NB4 (cell line): ENCODE measurements at places on chromosomes 5 and 9.

GRCh38 chr9:124886866-124887492 lies 25.0 kb downstream of the ARPC5L start:
- DNase-seq: no peak

GRCh38 chr5:199197-199949 lies 8.1 kb downstream of the LRRC14B start:
- DNase-seq: no peak

DNA sequence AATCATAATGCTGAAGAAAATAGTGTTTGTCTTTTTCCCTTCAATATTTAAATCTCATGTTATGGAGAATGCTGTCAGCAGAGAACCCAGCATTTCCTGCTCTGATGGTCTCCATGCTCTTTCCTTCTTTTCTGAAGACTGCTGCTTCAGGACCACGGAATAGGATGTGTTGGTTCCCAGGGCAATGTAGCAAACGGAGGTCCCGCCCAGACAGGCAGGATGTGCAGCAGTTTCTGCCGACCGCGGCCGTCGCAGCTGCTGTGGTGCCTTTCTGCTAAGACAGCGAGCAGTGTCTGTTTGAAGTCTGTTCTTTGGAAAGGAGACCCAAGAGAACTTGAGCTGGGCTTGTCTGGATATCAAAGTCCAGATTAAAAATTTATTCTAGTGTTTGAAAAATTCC lies 654.3 kb downstream of the CCDC171 start:
- DNase-seq: peak; percentile 73

DNA sequence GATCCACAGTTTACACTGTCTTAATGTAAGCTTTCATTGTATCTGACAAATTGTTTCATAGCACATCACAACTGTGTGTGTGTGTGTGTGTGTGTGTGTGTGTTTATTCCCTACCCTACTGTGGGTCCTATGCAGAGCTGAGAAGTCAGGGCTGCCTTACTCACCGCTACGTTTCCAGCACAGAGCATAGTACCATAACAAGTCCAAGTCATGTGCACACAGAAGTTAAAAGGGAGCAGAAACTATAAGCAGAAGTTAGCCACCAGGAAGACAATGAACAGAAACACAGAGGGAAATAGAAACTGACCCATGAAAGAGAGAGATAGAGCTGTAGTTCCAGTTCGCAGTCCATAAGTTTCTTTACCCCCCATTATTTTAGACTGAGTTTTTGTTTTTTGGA lies 38.2 kb upstream of the DMXL1 start:
- no peak for DNase-seq

DNA sequence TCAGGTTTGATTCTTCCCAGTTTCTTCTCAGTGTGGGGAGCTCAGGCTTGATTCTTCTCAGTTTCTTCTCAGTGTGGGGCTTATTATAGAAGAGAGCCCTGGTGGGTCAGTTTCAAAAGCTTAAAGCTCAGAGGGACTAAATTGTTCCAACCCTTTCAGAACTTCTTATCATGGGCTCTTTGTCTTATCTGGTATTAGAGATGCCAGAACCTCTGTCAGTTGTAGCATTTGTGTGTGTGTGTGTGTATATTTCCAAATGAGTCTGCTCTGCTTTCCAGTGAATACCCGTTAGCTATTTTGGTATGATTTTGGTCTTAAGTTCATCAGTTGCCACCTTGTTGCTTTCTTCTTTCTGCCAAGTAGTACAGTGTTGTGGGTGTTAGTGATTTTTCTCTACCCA lies 21.8 kb downstream of the TMEM38B start:
- DNase-seq: no peak

- DNase-seq: peak; percentile 31
Observed at GRCh38 chr9:18362901-18363685, 110.9 kb upstream of the ADAMTSL1 start.

- no peak for DNase-seq
Observed at GRCh38 chr9:17907779-17908508, 329.1 kb downstream of the SH3GL2 start.

GRCh38 chr5:80780761-80781285 lies 126.0 kb upstream of the DHFR start:
- DNase-seq: no peak

DNA sequence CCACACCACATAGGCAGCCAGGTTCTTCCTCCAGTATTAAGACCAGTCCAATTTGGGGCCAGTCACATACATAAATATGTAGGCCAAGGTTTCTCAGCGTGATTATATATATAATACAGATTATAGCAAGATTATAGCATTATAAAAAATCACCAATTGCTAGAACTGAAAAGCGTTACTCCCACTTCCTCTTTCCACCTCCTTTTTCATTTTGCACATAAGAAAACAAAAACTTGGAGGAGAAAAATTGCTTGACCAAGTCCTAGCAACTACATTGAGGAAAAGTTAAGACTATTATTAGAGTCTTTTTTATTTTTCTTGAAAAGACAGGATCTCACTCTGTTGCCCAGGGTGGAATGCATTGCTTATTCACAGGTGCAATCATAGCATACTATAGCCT lies 262.7 kb upstream of the KCNN2 start:
- no peak for DNase-seq

DNA sequence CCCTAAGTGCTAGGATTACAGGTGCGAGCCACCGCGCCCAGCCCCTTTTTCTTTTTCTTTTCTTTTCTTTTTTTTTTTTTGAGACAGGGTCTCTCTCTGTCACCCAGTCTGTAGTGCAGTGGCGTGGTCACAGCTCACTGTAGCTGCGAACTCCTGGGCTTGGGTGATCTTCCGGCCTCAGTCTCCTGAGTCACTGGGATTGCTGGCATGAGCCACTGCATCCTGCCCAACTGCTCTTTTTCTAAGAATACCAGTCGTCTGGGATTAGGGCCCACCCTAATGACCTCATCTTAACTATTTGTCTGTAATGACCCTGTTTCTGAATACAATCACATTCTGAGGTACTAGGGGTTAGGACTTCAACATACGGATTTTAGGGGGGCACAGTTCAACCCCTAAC lies 34.1 kb upstream of the NANS start:
- DNase-seq: no peak

GRCh38 chr9:132136151-132136780 lies 25.6 kb upstream of the NTNG2 start:
- no peak for DNase-seq

GRCh38 chr9:81414836-81415235 lies 274.5 kb downstream of the TLE1 start:
- no peak for DNase-seq

- DNase-seq: peak; percentile 32
Observed at GRCh38 chr9:87148331-87149104, 201.2 kb upstream of the GAS1 start.

GRCh38 chr9:134814598-134815215 lies 65.9 kb upstream of the FCN2 start:
- no peak for DNase-seq

DNA sequence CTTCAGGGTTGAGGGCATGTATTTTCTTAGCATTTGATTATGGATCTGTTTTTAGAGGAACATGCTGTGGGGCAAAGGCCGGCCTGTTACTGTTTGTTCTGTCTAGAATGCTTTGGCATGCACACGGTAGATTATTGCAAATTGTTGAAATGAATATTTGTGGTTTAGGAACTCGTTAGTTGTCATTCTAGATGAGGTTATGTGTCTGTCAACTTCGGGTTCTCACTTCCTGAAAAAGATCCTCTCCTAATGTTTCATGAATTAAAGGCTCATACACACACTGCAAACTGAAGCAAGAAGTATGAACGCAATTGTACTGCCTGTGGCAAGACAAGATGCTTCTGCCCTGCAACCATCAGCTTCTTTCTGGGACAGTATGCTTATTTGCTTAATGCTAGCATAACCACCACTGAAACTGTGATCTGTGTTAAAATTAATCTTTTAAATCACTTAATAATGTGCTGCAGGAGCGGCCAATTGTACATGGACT lies 99.6 kb downstream of the BASP1 start:
- DNase-seq: peak; percentile 87

GRCh38 chr5:93924628-93925027 lies 183.2 kb upstream of the POU5F2 start:
- DNase-seq: no peak

- DNase-seq: peak; percentile 26
Observed at GRCh38 chr9:124590889-124591641, 83.9 kb upstream of the NR5A1 start.

DNA sequence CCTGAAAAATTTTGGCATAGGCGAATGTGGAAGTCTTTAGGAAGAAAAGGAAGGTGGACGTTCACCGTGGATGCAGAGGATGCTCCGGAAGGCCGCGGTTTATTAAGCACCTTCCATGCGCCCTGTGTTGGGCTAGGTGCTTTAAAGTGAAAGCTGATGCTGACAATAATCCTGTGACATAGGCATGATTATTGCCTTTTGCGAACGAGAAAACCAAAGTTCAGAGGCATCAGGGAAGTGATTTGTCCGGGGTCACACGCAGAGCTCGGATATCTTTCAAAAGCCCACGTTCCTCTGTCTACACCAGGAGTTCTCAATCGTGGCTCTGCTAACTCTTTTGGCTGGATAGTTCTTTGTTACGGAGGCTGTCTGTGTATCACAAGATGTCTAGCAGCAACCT lies 12.0 kb upstream of the GABRP start:
- no peak for DNase-seq

GRCh38 chr9:12915366-12915954 lies 140.6 kb downstream of the LURAP1L start:
- no peak for DNase-seq

GRCh38 chr9:87193151-87193550 lies 245.8 kb upstream of the GAS1 start:
- no peak for DNase-seq

GRCh38 chr5:79851391-79851863 lies 139.6 kb downstream of the MTX3 start:
- no peak for DNase-seq

- DNase-seq: no peak
Observed at GRCh38 chr5:154534457-154535050, 56.5 kb upstream of the HAND1 start.

- peak; percentile 97 for DNase-seq
Observed at GRCh38 chr5:141605523-141606277, 13.1 kb downstream of the DIAPH1 start.

GRCh38 chr5:133657036-133657435 lies 44.7 kb upstream of the FSTL4 start:
- DNase-seq: no peak

GRCh38 chr5:159669559-159669958 lies 246.7 kb upstream of the ADRA1B start:
- no peak for DNase-seq

- DNase-seq: peak; percentile 64
Observed at GRCh38 chr5:134555890-134556311, 30.4 kb downstream of the JADE2 start.

DNA sequence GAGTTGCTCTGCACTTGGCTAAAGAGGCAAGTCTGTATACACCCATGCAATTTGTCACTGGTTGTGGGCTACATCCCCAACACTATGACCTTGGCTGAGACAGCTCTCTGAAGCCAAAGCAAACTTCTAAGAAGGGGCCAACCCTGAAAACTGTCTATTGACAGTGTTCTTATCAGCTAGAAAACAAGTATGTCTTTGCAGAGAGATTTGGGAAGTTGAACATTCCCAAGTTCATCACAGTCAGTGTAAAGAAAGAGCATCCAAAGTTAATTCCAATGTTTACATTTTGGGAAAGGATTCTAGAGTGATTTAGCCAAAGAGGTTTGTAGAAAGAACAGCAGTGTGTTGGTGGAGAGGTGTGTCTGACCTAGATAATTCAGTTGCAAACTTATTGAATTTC lies 711.1 kb upstream of the CHD1 start:
- DNase-seq: no peak

- no peak for DNase-seq
Observed at GRCh38 chr9:94168203-94169000, 84.1 kb downstream of the PTPDC1 start.

GRCh38 chr5:175900157-175900556 lies 28.8 kb downstream of the CPLX2 start:
- DNase-seq: no peak

GRCh38 chr5:112372543-112372942 lies 46.5 kb downstream of the EPB41L4A start:
- no peak for DNase-seq

DNA sequence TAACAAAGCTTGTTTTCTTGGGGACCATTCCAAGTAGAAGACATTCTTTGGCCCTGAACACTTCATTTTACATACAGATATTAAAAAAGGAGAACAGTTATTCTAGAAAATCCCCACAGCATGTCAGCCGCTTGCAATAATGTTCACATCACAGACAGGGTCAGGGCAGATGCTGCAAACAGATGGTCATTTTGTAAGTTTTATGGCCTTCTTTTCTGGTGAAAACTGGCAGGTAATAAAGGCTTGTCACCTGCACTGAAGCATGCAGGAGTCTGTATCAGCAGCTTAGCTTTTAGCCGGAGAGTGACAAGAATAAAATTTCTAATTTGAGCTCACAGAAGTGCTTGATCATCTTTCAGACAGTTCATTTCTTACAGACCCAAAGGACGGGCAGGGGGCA lies 220.9 kb upstream of the DAP start:
- no peak for DNase-seq

DNA sequence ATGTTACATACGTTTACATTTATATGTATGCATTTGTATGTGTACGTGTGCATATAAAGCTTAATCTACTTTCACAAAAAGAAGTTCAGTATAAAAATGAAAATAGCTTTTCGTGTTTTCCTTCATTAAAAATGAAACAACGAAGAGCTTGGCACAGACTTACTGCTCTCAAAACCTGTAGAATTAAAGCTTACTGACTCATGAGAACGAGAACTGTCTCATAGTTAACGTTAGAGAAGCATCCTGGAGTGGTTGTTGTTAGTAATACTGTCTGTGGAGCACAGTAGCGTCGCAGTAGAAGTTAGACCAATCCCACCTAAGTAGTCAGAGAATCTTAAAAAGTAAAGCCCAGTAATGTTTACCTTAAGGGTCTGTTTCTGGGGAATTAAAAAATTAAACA lies 1.3 kb downstream of the MAT2B start:
- DNase-seq: peak; percentile 17

GRCh38 chr9:84945878-84946538 lies 276.5 kb downstream of the NTRK2 start:
- no peak for DNase-seq
